ENCODE measurements at places on chromosomes 7 and 10.
A peak's percentile ranks its signal among the peaks of the same experiment; 100 is the strongest.

GRCh38 chr10:132627666-132628531 lies 90.3 kb downstream of the INPP5A start:
- DNase-seq, result no peak

- no peak for DNase-seq
Measured at GRCh38 chr10:101536800-101537199, 51.3 kb downstream of the POLL start.

- no peak for DNase-seq
Measured at GRCh38 chr7:95481271-95482165, 4.2 kb upstream of the ASB4 start.

DNA sequence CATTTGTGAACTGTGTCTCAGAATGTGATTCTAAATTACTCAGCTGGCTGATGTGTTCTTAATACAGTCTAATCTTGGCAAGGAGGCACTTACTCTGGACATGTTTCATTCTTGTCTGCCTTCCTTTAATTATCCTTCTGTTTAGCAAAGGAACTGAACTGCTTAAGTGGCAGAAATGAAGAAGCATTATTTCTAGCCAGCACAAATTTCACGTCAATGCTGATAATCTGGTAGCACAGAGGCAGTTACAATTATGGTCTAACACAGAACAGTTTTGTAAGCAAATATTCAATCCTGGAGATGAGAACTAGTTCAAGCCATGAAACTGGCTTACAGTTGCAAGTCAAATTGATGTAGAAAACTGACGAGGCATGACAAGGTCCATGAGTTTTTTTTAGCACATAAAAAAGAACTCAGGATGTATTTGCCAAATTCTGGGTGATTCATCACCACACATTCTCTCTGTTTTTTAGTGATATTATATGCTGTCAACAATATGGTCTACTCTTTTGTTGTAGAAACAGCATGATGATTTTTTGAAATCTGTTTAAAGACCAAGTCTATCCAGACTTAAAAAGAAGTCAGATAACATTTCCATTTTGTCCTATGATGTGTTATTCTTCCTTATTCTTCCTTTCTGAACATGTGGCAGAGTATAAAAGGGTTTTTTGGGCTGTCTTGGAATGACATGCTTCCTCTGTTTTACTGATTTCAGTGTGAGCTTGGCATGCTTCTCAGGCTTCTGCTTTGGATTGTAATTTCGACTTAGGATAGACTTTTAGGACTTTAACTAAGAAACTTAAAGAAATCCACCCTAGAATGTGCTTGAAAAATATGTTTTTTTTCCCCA lies 154.8 kb downstream of the DNAJB9 start:
- peak; percentile 9 for DNase-seq

DNA sequence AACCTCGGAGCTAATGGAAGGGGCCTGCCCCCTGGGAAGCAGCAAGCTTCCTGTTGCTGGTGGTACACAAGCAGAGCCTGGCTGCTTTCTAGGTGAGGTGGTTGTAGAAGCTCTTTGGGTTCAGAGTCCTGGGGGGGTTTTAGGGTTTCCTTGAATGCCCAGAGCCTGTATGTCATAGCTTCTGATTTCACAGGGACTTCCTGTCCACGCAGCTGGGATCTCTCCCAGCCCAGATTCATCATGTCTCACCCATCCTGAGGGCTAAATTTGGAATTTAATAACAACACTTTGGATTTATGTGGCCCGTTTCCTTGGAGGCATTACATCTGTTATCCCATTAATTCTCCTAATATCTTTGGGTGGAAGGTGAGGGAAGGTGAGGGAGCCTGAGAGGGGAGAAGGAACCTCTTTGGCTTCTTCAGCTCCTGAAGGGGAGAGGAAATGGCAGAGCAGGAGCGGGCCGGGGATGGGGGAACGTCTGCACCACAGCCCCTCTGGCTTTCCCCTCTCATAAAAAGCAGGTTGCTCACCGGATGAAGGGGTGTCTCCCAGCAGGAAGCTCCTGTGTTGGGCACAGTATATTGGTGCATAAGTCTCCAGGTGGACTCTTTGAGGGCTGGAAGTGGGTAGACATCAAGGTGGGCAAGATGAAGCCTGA lies 19.7 kb downstream of the RPS24 start:
- peak; percentile 30 for DNase-seq

DNA sequence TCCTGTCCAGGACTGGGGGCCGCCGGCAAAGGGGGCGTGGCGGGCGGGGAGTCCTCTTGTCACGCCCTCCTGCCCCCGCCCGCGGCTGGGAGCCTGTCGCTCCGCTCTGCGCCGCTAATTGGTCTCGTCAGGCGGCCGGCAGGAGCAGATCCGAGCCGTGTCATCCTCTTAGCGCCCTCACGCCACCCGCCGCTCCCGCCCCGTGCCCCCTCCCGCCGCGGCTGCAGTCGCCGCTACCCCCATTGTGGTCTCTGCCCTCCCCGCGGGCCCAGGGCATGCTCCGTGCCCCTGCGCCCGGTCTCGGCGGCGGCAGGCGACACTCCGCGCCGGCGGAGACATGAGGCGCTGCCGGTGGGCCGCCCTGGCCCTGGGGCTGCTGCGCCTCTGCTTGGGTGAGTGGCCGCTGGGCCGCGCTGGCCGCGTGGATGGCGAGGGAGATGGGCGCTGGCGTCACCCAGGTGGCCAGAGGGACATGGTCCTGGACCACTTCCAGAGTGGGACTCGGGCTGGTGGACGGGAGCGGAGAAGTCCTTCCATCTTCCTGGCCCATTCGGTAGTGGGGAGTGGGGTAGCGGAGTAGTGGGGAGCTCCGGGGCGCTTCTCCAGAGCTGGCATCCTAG lies at the start of gene CDHR1:
Gene CDHR1 (plus strand): TSS at position 114 of the 620 bp plus-strand sequence. CDS start 224 bp downstream, at position 338.
- no peak for DNase-seq

GRCh38 chr7:23653942-23654341 lies 26.1 kb upstream of the FAM221A start:
- no peak for DNase-seq

DNA sequence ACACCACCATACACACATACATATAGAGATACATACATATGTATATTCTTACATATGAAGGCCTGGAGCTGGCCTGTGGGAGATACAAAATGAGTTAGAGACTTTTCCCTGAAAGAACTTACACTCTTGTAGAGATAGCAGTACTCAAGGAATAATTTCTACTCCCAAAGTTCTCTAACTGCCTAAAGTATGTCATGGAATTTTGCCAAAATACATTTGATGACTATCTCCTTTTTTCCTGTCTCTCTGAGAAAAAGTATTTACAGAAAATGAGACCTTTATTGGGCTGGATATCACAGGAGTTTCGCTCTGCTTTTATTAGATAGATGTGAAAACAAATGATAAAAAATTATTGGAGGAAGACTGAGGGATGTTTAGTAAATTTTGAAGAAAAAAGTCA lies 220.1 kb downstream of the POU6F2 start:
- no peak for DNase-seq

GRCh38 chr7:157470701-157471131 lies 133.9 kb downstream of the DNAJB6 start:
- DNase-seq, result no peak

- DNase-seq, result no peak
Measured at GRCh38 chr7:12373580-12374263, 29.9 kb downstream of the VWDE start.

- no peak for DNase-seq
Measured at GRCh38 chr10:50545846-50546245, 77.9 kb downstream of the SGMS1 start.

DNA sequence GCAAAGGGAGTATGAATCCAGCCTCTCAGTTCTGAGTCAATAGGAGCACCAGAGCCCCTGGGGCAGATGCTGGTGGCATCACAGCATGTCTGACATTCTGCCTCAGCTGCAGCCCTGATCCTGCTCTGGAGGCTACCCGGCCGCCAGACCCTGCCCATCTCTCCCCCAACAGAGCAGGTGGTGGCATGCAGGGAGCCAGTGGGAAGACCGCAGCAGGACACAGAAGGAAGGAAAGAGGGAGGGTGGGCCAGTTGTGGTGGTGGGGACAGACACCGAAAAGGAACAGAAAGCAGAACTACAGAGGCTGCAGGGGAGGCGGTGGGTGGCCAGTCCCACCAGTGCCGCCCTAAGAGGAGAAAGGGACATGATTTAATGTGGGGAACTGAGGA lies 35.3 kb downstream of the BLNK start:
- DNase-seq, result no peak

GRCh38 chr7:85232068-85232467 lies 45.2 kb upstream of the SEMA3D start:
- DNase-seq, result no peak

DNA sequence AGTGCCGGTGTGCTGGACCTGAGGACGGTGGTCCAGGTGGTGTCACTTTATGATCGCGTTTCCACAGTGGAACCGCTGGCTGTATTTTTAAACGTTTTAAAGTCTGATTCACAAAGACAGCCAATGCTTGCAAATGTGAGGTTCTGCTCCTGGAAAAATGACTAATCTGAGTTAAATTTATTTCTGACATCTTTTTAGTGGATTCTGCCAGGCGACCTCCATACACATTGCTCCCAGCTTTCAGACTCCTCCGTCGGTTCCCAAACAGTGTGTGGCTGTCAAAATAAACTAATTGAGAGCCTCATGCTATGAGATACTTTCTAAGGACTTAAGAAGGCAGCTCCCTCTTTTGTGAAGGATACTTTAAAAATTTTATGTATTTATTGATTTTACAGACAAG lies 12.7 kb upstream of the TTYH3 start:
- DNase-seq, result no peak

DNA sequence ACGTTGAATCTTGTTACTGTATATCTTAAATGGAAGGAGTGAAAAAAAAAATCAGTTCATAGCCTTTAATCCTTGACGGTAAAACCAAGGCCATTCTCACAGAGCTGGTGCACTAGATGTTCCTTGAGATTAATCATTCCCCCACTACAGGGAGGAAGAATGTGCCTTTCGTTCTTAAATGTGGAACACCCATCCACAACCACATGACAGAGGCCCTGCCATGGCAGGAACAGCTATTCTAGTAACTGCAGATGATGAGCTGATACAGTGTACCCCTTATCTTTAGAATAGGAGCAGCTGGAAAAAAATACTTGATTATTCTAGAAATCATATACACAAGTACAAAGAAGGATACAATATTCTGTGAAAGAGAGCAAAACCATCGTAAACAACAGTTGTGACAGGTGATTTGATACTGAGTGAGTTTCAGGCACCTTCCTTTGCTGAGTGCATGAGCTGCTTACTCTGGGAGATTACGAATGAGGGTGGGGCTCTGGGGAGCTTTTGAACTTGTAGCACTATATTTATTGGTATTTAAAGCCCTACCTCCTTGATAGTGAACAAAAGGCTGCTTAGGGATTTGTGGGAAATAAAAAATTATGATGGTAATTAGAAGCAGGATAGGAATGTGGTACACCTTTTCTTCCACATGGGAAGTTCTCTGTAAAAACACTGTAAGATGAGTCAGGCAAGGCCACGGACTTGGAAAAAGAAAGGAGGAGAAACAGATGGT lies 244.4 kb upstream of the SLC26A5 start:
- no peak for DNase-seq

DNA sequence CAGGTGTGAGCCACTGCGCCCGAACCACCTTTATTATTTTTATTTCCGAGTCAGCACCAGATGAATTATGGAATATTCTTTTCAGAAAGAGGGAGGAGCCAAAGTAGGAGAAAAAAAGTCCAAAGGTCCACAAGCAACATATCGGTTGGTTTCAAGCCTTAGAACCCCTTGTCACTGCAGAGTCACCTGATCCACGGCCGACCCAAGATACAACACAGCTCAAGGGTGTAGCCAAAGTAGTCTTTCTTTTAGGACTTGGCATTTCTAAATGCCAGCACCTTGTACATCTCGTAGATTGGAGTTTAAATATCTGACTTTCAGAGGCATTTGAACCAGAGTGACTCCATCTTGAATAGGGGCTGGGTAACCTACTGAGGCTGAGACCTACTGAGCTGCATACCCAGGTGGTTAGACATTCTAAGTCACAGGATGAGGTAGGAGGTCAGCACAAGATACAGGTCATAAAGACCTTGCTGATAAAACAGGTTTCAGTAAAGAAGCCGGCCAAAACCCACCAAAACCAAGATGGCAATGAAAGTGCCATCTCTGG lies 113.9 kb upstream of the ANLN start:
- no peak for DNase-seq

GRCh38 chr7:28083164-28083997 lies 97.2 kb downstream of the JAZF1 start:
- no peak for DNase-seq

DNA sequence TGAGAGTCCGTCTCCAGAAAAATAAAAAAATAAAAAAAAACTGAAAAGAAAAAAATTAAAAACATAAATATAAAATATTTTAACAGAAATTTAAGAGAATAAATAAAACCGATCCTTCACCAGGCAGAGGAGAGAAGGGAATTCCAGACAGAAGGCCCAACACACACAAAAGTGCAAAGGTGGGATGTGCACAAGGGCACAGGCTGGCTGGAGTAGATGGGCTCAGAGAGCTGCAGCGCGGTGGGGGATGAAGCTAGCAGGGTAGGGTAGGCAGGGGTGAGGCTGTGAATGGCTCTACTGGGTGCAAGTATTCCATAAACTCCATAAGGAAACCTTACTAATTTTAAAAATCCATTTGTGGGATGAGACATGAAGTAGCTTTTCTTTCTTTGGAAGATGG lies 15.7 kb upstream of the ARPC1A start:
- DNase-seq, result no peak

- no peak for DNase-seq
Measured at GRCh38 chr10:119517235-119518141, 25.0 kb downstream of the RGS10 start.

DNA sequence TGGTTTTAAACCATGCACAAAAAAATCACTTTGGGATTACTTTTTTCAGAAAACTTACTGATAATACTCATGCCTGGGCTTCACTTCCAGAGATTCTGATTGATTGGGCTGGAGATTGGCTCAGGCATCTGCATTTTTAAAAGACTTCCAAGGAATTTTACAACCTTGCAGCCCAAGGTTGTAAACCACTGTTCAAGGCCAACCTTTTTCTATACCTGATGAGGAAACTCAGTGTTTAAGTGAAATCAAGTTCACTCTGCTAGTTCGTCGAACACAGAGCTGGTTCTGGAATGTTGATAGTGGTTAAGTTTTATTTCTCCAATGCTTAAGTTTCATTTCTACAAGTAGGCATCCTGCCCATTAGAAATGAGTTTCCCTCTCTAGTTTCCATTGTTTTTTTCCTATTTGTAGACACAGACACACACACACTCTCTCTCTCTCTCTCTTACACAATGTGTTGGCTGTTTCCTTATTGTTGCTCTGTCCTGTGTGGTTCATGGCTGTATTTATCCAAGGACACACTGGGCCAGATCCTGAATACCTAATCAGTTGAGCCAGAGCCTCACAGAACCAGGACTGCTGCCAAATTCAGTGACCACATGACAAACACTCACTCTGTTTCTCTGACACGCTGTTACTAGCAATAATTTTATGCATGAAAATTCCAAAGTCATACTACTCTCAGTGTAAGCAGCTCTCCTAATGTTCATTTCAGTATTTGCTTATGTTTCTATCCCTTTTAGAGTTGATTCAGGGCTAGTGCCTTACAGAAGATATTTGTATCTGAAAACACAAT lies 3.7 kb upstream of the IFIT1B start:
- DNase-seq, result peak; percentile 54

DNA sequence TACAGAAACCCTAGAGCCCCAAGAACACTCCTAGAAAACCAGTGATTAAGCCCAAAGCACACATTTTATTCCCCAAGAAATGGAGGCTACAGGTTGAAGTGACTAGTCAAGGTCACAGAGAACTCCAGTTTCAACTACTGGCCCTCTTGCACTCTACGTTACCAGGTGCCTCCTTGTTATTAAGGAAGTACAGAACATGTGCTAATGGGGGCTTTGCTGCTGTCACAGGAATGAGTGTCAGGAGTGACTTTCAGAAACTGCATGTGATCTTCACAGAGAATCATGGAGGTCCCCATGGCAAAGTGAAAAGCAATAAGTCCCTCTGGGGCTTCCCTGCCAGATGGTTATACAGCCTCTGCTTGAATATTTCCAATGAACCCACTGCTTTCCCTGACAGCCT lies 19.3 kb downstream of the JAZF1 start:
- DNase-seq, result no peak

- DNase-seq, result no peak
Measured at GRCh38 chr10:72001033-72001395, 36.8 kb downstream of the CHST3 start.

All from fibroblast of skin of left biceps (primary cell).